ENCODE measurements at places on chromosomes 1 and 21.

DNA sequence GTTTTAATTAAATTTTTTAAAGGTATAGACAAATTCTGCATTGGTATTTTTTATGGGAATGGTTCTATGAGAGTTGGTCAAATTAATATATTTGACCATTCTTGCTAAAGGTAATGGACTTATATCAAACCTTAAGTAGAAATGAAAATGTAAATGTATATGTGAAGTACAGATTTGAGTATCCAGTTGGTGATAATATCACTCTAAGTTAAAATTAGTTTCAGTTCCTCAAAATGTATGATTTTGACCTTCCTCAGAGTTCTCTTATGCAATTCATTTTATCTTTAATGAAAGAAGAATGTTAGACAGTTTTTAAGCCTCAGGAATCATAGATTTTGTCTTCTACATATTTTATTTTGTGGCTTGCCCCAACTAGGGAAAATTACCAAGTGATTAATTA is 1291.5 kb upstream of the B3GALT2 start:
- DNase-seq = no peak

GRCh38 chr1:16348414-16349182 is 3.7 kb downstream of the FBXO42 start:
- no peak for DNase-seq

DNA sequence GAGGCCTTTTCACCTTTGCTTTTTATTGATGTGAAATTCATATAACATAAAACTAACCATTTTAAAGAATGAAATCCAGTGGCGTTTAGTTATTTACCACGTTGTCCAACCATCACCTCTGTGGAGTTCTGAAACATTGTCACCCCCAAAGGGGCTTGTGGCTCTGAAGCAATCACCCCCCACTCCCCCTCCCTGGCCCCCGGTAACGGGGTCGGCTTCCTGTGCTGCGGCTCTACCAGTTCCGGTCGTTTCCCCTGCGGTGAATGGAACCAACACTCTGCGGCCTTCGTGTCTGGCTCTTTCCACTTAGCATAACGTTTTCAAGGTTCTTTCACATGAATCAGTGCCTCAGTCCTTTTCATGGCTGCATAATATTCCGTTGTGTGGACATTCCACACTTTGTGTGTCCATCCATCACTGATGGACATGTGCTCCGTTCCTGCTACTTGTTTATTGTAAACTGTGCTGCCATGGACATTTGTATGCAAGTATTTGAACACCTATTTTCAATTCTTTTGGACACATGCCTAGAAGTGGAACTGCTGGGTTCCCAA is 1.8 kb upstream of the ISG15 start:
- no peak for DNase-seq

- DNase-seq = no peak
These were observed 187.3 kb downstream of the AK5 start for GRCh38 chr1:77468949-77469710.

GRCh38 chr1:30052178-30052577 is 671.2 kb downstream of the MATN1 start:
- DNase-seq = peak; percentile 16

GRCh38 chr1:151013518-151013917 is 5.3 kb downstream of the PRUNE1 start:
- DNase-seq = no peak

GRCh38 chr21:42535602-42536171 is 22.0 kb downstream of the SLC37A1 start:
- DNase-seq = peak; percentile 61

GRCh38 chr1:193313354-193314140 is 127.1 kb upstream of the B3GALT2 start:
- no peak for DNase-seq

GRCh38 chr1:3336641-3337630 is 117.5 kb upstream of the ARHGEF16 start:
- no peak for DNase-seq

GRCh38 chr1:225468270-225469020 is 40.6 kb upstream of the LBR start:
- DNase-seq = peak; percentile 73

DNA sequence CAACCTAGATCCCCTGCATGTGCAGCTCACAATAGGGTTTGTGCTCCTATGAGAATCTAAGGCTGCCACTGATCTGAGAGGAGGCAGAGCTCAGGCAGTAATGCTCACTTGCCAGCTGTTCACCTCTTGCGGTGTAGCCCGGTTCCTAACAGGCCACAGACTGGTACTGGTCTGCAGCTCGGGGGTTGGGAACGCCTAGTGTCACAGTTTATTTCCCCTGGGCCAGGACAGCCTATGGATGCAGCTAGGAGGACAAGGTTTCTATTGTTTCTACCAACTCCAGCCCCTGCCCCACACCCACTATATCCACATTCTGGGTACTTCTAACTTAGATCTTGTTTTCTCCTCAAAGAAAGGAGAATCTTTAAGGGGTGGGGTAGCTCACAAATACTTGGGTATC is 58.7 kb upstream of the PRRC2C start:
- DNase-seq = no peak

GRCh38 chr1:117981455-117982192 is 52.1 kb downstream of the WDR3 start:
- no peak for DNase-seq

DNA sequence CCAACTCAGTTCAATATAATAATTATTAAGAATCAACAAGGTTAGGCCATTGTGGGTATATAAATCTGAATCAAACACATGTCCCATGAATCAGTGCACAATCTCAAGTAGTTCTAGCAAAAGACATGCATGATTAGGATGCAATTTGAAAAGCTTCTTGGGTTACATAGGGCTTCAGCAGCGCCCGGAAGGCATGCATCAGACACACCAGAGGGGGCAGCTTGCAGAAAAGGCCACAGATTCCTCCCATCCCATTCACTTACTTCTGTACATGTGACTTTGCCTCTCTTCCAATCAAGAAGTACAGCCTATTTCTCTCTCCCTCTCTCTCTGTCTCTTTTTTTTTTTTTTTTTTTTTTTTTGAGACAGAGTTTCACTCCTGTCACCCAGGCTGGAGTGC is 91.8 kb downstream of the KCNN3 start:
- no peak for DNase-seq

GRCh38 chr1:50605186-50605875 is 182.1 kb upstream of the DMRTA2 start:
- no peak for DNase-seq

- no peak for DNase-seq
These were observed 58.3 kb downstream of the AKT3 start for GRCh38 chr1:243791586-243792267.

DNA sequence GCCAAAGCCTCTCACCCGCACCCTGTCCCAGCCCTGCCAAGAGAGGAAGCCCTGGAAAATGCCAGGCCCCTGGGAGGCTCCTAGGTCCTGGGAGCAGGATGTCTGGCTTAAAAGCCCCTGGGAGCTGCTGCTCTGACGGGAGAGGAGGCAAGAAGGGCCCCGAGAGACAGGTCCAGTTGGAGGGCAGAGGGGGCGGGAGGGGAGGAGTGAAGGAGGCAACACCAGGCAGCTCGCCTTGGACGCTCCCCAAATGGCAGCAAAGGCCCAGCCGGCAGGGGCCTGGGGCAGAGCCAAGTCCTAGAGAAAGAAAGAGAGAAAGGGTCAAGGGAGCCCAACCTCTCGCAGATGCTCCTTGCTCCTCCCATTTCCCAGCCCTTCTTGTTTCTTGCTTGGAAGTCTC is 6.8 kb downstream of the ETV3L start:
- DNase-seq = no peak

DNA sequence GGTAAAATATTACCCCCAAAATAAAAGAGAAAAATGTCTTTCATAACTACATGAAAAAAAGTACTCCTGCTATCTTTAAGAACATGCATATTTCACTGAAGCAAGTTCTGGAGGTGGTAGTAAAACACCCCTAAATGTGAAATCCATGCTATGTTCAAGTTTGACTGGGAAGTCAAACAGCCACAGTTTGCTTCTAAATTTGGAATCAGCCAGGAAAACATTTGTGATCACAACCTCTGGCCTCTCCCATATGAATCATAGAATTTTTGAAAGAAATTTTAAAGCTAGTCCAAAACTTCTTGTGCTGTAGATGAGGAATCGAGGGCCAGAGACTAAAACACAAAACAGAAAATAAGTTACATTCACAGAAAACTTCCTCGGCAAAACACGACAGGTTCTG is 6.6 kb downstream of the SORT1 start:
- DNase-seq = no peak

DNA sequence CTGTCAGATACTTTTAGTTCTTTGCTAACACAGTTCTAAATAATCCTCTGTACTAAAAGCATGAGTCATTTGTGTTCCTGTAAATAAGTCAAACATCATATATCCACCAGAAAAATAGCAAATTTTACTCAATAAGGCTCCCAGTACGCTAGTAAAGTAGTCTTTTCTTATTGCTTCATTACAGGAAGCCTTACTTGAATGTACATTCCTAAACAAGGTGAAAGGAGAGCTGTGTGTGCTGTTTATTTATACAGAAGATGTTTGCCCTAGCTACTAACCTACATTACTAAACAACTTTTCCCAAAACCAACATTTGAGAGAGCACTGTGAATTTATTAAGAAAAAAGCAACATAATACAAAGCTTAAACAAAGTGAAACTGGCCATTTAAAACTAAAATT is 52.0 kb downstream of the ZNHIT6 start:
- no peak for DNase-seq

- no peak for DNase-seq
These were observed 224.6 kb downstream of the FGGY start for GRCh38 chr1:59521456-59521855.

DNA sequence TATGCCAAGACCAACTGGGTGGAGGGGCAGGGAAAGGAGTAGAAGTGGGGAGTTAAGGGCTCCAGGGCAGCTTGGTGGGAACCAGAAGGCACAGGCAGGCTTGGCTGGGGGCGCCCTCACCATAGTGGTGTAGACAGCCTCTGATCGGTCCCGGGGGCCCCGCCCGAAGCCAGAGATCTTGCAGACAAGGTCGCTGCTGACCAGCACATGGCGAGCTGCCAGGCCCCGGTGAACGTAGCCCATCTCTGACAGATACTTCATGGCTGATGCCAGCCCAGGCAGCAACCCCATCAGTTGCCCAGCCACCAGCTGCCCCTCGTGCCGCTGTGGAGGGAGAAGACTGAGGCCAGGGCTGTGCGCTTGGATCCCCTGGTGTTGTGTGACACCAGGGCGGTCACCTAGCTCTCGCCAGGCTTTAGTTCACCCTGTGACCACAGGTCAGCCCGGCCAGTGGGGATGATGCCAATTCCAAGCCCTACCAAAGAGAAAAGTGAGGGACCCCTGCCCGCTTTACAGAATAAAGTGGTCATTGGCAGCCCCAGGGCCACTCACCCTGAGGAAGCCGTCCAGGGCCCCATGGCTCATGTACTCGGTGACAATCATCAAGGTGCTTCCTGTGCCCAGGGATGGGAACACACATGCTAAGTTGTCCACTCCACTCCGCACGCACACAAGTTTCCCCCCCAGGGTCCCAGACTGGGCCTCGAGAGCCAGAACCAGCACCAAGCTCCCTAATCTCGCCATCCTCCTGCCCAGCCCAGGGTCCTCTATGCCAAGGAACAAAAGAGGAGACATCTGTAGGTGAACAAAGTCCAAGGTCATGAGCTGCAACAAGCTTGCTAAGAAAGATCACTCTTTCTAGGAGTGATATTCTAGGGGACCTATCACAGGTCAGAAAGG is 28.2 kb downstream of the CDCA8 start:
- no peak for DNase-seq

GRCh38 chr1:211741788-211742187 is 66.4 kb upstream of the NEK2 start:
- no peak for DNase-seq

DNA sequence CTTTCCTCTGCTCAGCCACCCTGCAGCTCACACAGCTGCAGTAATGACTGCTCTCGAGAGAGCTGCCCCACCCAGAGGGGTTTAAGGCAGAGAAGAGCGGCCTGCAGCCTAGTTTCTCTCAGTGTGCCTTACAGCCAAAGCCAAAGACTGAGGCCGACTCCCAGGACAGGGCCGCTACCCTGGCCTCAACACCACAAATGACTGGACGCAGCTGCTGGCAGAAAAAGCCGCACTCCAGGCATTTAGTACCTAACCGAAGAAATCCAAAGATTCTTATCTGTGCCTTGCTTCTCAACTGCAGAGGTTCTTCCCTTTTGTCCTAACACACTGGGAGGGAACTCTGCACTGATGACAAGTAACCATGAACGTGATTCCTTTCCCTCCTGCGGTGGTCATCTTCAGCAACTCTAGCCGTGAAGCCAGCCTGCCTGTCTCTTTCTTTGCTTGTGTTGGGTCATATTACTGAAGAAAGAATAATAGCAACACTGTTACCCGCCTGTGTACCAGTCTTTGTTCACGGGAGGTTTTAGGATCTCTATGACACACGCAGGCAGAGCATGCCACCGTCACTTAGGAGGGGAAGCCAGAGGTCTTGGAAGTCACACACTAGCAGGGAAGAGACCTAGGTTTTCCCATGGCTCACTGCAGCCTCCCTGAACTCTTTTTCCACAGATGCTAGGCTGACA is 202.7 kb downstream of the RHOU start:
- DNase-seq = no peak

DNA sequence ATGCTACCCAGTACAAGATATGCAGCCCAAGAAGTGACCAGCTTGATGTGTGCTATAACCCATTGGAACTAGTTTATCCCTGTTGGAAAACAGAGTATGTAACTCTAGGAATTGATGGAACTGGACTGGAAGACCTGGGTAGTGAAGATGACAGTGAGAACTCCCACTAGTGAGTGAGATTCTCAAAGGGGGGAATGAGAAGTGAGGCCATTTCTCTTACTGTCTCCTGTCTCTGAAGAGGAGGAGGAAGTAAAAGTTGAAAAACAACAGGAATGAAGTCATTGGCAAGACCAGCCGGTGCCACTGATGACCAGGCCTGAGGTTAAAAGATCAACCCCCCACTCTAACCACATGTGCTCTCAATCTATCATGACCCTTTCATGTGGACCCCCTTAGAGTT is 20.9 kb downstream of the PLA2G2F start:
- no peak for DNase-seq

DNA sequence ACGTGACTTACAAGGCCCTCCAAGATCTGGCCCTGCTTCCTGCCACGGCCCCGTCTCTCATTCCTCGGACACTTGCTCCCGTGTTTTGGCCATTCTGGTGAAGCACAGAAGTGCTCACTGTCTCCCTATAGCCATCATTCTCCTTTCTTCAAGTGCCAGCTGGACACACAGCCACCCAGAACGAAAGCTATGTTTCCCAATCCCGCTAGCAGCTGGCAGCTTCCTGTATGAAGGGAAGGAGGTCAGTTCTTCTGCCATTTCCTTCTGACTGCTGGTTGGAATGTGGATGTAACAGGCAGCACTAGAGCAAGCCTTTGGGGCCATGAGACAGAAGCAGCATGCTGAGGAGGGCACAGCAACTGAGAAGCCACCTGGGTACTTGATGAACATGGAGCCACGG is 82.8 kb downstream of the TGFBR3 start:
- no peak for DNase-seq

DNA sequence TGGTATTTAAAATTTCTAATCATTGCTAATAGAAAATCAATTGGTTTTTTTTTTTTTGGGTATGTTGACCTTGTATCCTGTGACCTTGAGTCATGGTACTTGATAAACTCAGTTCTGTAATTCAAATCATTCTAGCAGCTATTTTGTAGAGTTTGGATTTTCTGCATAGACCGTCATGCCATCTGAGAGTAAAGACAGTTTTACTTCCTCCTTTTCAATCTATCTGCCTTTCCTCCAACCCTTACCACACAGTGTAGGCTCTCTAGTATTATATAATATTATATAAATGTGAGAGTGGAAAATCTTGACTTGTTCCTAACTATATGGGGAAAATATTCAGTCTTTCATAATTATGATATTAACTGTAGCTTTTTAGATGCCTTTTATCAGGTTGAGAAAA is 7.0 kb downstream of the TDRD5 start:
- no peak for DNase-seq
